Nucleus accumbens (tissue), 56 donors: ENCODE measurements at places on chromosomes 7 and 10.

GRCh38 chr10:21174715-21175495 is 277.8 kb upstream of the NEBL start:
- DNase-seq, result no peak

GRCh38 chr7:151014950-151015349 is 9.3 kb downstream of the ATG9B start:
- no peak for DNase-seq

- no peak for DNase-seq
Observed at GRCh38 chr7:37081436-37081835, 357.1 kb upstream of the AOAH start.

DNA sequence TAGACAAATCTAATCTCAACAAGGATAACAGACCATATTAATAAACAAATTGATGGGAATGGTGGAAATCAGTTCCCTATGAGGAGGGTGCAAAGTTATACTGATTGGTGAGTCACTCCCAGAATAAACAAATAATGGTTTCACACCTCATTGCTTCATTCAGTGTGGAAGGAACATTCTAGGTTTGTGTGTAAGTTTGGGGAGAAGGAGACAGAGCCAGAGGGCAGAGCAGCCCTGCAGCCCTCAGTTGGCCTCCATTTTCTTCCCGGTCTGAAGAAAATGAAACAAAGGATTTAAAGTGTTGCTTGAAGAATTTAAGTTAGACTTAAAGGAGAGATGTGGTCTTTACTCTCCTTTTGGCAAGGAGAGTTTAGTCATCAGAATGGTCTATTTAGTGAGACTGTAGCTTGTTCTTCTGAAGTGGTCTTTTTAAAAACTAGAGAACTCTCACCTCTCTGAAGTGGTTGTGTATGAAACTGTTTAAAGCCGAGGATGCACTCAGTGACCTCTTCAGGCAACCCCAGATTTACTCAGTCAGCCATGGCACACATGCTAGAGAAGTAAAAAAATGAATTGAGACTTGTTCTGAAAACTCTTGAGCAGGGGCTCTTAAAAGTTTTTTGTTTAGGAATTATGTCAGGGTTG is 27.2 kb downstream of the IKZF1 start:
- DNase-seq, result no peak

- no peak for DNase-seq
Observed at GRCh38 chr10:64014281-64014680, 493.1 kb downstream of the REEP3 start.
